ENCODE measurements at places on chromosomes 16 and 17. TPM values are rescaled to one million over a fixed set of nuclear protein-coding genes. Genes with fewer than 3 reads are reported as not detected.

The ZG16 gene
- polyA plus RNA-seq, result 0.01 TPM

The PNMT gene
- polyA plus RNA-seq, result 3.2 TPM

DNA sequence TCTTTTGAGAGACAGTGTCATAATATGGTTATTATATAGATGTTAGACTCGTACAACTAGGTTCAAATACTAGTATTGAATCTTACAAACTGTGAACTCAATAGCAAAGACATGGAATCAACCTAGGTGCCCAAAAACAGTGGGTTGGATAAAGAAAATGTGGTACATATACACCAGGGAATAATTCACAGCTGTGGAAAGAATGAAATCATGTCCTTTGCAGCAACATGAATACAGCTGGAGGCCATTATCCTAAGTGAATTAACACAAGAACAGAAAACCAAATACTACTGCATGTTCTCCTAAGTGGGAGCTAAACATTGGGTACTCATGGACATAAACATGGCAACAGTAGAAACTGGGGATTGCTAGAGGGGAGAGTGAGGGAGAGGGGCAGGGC is 8.1 kb downstream of the PHKB start:
- no peak for DNase-seq

The CCL16 gene
- polyA plus RNA-seq, result 0.39 TPM

The TP53TG3B gene
- polyA plus RNA-seq, result not detected

DNA sequence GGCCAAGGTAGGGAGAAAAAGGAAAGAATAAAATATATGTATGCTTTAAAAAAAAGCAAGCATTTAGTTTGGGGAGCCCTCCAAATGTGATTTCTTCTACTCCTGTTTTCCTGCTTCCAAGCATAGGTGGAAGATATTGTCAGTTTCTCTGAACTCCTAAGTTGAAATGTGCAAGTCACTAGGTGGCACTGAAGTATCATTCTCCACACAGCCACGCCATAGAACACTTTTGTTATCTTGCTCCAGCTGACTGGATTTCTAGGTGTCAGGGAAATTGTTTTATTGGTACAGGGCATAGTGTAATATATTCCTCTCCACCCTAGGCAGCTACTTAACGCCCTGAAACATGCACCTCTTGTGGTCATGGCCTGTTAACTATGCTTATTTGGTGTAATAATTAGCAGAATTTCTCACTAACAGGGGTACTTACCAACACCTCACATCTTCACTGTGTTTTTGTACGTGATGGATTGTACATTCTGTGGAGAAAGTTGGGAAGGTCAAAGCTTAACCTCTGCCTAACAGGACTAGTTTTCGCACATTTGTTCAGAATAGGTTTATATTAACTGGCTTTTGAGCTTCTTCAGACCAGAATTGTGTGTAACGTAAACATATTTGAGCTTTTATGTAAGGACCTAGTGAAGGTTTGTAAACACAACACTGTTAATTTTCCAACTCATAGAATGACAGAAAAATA is 69.3 kb downstream of the FTO start:
- no peak for DNase-seq
